NCI-H2081 treated with DMSO at 0.1 percent for 48 hours (cell line): ENCODE measurements at places on chromosomes 3 and 15.

DNA sequence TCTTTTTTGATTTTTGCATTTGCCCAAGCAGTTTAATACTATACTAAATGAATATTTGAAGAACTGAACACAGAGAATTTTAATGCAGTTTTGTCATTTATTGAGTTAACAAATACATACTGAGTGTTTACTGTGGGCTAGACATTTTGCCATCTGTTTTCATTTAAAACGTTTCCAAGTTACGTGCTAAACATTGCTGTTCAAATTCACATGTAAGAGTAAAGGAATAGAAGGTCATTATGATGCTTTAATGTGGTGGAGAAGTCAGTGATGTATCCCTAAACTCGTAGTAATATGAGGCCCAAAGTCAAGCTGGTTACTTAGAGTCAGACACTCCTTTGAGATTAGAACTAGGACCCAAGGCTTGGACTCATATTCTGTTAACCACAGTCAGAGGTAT lies 49.4 kb downstream of the CRYBG3 start:
- no peak for DNase-seq

GRCh38 chr15:88904257-88904623 lies 8.9 kb upstream of the HAPLN3 start:
- no peak for DNase-seq

DNA sequence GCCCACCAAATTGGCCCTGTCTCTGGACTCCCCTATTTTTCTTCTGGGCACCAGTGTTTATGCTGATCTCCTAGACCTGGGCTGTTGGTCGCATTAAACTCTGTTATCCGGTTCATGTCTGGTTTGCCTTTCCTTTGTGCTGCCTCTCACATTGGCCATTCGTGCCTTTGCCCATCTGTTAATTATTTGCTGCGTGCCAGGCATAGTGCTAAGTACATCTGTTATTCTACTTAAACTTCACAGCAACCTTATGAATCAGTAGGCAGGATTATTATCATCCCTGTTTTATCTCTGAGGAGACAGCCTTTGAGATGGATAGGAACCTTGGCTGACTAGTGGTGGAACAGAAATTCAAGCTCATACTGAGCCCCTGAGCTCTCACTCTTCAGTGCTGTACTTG lies 76.0 kb downstream of the THSD4 start:
- DNase-seq = no peak

GRCh38 chr3:71050538-71051258 lies 532.8 kb downstream of the FOXP1 start:
- no peak for DNase-seq

DNA sequence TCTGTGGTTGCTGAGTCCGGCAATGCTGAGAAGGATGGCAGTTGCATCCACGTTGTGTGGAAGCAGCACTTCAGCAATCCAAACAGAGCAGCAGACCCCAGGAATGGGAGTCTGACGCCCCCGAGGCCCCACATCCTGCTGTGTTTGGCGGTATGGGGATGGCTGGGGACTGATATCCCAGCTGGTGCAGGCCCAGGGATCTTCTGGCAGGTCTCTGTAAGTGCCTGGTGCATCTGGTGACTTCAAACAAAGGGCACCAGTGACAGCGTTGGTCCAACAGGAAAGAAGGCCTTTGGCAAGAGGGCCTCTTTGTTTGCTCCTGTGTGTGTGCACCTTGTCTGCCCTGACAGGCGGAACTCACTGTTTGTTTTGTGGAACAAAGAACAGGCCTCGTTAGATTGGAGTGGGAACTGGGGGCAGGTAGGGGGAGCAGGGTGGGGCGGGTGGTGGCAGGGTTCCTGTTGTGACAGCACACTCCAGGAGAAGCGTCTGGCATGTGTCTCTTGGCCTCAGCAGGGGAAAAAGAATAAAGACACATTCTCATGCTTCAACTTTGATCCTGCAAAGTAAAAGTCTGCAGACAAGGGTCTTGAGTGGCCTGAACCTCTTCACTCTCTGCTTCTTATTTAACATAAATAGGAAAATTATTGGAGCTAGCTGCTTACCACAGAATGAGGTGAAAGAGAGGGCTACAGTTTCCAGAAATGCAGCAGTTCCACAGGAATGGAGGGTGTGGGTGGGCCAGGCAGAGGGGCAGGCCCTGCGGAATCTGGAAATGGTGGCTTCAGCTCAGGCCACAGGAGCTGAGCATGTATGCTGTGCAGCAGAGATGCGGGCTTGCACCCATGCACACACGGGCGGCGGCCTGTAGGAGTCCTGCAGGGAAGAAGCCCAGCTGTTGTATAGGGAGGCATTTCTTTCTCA lies 94.5 kb upstream of the MYZAP start:
- peak; percentile 80 for DNase-seq

- DNase-seq = no peak
Measured at GRCh38 chr3:16476636-16477035, 36.9 kb downstream of the RFTN1 start.

DNA sequence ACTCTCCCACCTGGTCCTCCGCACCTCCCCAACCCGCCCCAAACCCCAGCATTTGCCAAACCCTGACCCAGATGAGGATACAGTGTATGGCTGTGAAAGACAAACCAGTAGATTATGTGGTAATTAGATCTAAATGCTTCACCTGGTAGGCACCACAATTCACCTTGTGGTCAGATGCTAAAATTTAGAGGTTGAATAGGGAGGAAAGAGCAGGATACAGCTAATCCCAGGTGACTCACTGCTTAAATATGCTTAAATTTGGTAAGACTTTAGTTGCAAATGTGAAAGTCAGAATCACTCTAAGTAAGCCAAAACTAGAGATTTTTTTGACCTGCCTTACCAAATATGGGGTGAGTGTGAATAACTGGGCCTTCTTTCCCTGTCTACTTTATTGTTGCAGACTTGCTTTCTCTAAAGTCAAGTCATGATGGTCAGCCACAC lies 105.5 kb downstream of the MME start:
- DNase-seq = no peak

- no peak for DNase-seq
Measured at GRCh38 chr3:61608711-61609110, 47.3 kb downstream of the PTPRG start.

GRCh38 chr3:64056606-64057180 lies 33.4 kb upstream of the PSMD6 start:
- DNase-seq = no peak

DNA sequence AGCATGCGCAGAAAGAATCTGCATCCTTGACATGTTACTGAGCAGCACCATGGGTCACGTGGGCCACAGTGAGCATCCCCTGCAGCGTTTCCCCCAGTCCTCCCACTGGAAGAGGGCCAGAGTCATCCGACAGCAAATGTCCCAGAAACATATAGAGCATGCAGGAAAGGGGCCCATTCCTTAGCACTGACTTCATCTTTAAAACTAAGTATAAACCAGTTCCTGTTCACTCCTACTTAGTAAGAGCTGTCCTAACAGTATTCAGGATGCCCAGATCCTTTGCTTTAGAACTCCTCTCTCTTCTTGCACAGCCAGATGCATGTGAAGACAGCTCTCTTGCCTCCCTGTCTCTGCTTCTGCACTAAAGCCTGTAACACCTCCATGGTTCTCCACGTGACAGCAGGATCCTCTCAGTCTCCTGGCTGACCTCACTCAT lies 79.3 kb upstream of the OXTR start:
- DNase-seq = no peak

DNA sequence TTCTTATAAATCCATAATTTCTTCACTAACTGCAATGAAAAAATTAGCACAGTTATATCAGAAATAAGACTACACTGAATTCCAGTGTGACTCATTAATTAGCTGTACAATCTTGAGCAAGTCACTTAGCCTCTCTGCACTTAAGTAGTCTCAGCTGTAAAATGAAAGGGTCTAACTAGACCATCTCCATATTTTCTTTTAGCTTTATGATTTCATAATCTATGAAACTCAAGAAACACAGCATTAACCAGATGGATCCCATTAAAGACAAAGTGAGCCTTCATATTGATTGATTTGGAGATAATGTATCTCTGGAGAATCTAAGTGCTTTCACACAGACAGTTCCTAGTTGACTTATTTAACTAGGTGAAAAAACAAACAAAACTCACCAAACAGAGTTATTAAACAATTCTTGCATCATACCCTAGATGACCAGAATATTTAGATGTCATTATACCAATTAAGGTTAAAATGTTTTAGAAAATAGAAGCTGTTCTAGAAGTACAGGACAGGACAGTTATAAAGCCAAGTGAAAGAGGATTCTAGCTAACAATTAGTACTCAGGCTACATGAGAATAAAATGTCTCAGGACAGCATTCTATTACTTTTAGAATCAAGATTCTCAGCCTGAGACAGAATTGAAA lies 11.2 kb downstream of the CSNK1G1 start:
- DNase-seq = no peak

DNA sequence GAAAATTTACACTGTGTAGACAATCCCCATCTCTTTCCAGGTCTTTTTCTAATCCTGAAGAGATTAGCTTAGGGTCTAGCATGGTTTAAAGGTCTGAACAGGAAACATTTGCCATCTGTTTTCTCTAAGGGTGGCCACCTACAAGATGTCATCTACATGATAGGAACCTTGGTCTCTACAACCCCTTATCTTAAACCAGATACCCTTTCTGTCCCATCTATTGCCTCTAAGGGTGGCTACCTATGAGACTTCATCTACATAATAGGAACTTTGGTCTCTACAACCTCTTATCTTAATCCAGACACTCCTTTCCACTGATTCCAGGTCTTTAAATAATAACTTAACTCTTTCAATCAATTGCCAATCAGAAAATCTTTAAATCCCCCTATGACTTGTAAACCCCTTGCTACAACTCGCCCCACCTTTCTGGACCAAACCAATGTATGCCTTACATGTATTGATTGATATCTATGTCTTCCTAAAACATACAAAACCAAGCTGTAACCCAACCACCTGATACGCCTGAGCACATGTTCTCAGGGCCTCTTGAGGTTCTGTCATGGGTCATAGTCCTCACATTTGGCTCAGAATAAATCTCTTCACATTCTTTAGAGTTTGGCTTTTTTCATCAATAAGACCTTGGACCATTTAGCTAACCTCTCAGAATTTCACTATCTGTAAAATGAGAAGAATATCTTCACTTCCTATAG lies 605.0 kb downstream of the TUSC7 start:
- no peak for DNase-seq

- DNase-seq = no peak
Measured at GRCh38 chr15:57327985-57328471, 48.3 kb upstream of the CGNL1 start.

DNA sequence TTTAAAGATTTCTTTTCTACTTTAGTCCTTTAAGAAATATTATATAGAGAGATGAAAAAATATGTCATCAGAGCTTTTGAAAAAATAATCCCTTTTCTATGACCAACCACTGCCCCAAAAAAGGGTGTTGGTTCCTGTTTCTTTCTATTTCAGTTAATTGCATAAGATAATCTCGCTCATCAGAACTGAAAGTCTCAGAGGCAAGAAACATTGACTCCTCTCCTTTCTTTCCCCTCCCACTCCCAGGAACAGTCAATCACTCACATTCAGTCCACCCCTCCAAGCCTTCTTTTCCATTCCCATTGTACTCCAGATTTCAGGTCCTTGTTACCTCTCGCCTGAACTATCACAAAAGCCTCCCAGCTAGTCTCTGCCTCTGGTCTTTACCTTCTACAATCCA lies 153.7 kb upstream of the ABI3BP start:
- DNase-seq = no peak

GRCh38 chr3:131356006-131356595 lies 25.5 kb upstream of the NUDT16 start:
- DNase-seq = no peak

DNA sequence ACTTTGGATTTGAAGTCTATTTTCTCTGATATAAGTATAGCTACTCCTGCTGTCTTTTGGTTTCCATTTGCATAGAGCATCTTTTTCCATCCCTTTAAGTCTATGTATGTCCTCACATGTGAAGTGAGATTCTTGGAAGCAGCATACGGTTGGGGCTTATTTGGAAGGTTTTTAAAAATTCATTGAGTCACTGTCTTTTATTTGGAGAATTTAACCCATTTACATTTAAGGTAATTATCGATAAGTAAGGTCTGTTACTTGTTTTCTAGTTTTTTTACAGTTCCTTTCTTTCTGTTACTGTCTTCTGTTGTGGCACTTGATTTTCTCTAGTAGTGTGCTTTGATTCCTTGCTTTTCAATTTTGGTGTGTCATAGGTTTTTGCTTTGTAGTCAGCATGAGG lies 14.0 kb downstream of the RUBCN start:
- no peak for DNase-seq
